ENCODE measurements at places on chromosomes 3 and 15.

DNA sequence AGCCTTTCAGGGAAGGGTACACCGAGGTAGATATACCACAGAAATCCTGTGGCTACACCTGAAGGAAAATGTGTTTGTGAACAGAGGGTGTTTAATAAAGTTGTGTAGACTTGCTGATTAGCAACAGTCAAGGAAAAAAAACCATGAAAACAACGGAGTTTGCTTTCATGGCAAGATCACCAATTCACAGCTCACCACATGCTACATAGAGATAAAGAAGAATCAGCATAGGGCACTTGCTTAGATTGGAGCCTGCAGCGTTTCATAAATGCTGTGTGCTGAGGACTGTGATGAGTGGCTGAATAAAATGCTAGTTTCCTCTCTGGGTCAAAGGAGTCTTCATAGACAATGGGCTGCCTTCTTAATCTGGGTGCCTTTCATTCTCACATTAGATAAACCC is 257.6 kb downstream of the SLC9A9 start:
- DNase-seq, result no peak

DNA sequence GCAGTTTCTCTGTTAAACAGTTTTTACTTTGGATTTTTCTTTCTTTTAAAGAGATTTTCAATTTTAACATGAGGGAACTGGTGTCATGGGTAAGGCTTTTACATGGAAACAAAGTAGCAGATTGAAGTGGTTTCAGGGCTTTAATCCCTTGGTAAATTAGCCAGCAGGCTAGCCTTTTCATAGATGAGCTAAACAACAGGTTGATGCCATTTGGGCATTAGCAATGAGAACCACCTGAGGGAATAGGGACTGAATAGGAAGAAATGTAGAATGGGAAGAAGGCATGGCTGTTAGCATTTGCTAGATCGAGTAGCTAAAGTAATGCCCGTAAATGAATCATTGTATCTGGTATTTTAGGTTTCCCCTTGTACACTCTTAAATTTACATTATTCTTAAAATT is 165.5 kb upstream of the MLF1 start:
- DNase-seq, result no peak

- peak; percentile 39 for DNase-seq
These were observed 184.5 kb downstream of the OPA1 start for GRCh38 chr3:193777524-193777923.

- DNase-seq, result no peak
These were observed 63.5 kb upstream of the SLITRK3 start for GRCh38 chr3:165259541-165260193.
